ENCODE measurements at places on chromosomes 16 and 17.

GRCh38 chr16:84823484-84823883 is 3.7 kb downstream of the CRISPLD2 start:
- no peak for DNase-seq

- DNase-seq, result no peak
These were observed 83.6 kb downstream of the C17orf58 start for GRCh38 chr17:67912656-67913055.

DNA sequence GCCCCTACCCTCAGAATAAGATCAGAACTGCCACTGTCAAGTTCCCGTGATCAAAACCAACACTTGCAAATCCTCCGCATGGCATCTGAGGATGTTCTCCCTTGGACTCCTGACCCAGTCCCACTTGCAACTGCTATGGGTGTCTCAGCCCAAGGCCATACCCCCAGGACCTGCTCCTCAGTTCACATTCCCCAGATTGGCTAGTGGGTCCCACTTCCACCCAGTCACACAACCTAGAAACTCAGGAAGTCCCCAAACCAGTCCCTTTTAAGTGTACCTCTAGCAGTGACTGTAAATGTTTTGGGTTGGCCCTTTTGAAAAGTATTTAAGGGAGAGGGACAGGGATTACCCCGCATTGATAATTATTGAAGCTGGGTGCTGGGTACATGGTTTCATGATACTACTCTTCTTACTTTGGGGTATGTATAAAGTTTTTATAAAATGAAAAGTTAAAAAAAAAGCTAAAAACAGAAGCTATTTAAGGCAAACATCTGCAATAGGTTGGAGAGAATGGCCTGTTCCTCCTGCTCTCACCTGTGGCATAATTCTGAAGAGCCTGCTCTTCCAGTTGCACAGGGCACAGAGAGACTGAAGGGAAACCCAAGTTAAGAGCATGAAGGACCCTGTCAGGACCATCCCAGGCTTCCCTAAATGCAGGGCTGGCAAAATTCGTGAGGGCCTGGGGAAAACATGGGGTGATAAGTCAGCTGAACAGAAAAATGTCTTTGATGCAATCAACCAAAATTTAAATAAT is 42.5 kb downstream of the ERN1 start:
- DNase-seq, result peak; percentile 44

GRCh38 chr17:44307387-44308186 is 814 bp upstream of the RUNDC3A start:
- DNase-seq, result peak; percentile 75

DNA sequence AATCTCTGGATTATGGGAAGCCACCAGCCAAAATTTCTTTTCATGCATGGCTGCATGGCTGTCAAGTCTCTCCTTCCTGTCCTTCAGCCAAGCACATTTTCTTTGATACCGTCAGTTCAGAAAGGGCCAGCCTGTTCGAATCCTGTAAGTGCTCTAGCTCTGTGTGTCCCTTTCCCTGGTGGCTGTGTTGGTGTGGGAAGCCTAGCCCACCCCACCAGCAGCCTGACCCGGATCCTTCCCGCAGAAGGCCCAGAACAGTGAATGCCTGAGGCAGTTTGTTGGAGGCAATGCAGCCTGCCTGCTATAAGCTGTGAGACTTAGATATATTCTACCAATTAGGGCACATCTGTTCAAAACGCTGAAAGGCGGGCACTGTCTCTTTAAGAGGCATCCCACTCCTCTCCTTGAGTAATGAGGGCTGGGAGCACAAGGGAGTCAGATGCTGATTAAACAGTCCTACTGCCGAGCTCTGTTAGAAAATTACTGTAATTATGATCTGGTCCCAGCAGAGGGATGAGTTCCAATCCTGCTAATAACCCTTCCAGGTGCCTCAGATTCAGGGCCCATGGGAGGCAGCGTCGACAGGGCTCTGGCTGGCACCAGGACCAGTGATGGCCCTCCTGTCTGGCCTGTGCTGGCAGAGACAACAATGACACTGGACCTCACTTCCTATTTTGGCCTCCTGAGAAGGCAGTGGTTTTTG is 18.4 kb downstream of the SNX11 start:
- DNase-seq, result no peak

- DNase-seq, result no peak
These were observed 559 bp downstream of the MVD start for GRCh38 chr16:88662222-88662842.

- DNase-seq, result peak; percentile 45
These were observed 37.4 kb downstream of the ARHGAP23 start for GRCh38 chr17:38465391-38466345.

GRCh38 chr17:53570731-53571130 is 252.0 kb upstream of the KIF2B start:
- no peak for DNase-seq

GRCh38 chr16:50067290-50067853 is 1.6 kb downstream of the HEATR3 start:
- peak; percentile 55 for DNase-seq

- no peak for DNase-seq
These were observed 87.8 kb upstream of the NLRP1 start for GRCh38 chr17:5672141-5672540.

DNA sequence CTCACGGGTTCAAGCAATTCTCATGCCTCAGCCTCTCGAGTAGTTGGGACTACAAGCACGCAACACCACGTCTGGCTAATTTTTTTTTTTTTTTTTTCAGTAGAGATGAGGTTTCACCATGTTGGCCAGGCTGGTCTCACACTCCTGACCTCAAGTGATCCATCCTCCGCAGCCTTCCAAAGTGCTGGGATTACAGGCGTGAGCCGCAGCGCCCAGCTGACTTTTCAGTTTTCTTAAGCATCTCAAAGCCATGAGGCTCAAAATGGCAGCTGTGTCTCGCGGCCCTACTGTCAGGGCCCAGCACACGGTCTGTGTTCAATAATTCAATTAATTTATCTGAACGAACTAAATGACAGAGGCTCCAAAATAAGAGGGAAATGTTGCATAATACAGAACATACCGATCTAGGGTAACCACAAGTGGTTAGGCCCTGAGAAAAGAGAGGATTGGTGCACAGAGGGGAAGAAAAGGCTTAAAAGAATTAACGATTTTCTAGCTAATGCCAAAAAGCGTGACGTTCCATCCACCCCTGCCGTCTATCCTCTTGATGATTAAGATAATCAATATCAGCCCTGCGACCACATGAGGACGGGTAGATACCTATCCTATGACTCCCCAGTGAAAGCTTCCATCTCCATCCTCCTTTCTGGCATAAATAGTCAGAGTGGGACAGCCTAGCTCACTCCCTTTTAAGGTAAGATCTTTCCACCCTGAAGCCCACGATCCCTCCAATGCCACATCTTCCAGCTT is 136.9 kb downstream of the SLC39A11 start:
- DNase-seq, result no peak

GRCh38 chr17:65538675-65539529 is 22.5 kb downstream of the AXIN2 start:
- DNase-seq, result no peak

DNA sequence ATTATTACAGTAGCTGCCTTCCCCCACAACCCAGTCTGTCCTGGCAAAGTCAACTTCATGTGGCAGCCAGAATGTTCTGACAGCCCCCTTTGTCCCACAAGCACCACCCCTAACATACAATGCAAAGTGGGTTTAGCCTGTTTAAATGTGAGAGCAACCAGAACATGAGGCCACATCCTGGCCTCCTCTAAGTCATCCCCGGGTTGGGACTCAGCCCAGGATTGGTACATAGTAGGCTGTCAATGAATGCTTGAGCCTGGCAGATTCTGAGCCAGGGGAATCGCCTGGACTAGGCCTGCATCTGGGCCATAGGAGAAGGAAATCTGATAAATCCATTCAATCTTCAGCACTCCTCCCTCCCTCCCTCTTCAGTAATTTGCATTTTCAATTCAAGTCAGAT is 4.3 kb upstream of the ITGA3 start:
- no peak for DNase-seq

DNA sequence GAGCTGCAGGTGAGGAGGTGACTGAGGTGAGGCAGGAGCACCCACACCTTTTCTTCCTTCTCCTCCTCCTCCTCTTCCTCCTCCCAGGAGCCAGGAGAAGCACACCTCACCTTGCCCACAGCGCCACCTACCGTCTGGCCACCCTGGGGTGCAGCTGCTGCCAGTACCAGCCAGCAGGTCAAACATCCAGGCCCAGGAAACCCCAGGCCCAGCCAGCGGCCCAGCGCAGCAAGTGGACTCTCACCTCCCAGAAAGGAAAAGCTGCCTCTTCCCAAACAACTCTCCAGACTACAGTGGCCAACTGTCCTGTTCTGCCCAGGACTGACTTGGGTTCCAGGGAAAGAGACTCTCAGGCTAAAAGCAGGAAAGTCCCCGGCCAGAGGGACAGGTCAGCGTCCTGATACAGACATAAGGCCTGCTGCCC is 22.7 kb downstream of the PEMT start:
- DNase-seq, result peak; percentile 71

- DNase-seq, result no peak
These were observed 1.1 kb downstream of the CEMP1 start for GRCh38 chr16:2529961-2530628.

DNA sequence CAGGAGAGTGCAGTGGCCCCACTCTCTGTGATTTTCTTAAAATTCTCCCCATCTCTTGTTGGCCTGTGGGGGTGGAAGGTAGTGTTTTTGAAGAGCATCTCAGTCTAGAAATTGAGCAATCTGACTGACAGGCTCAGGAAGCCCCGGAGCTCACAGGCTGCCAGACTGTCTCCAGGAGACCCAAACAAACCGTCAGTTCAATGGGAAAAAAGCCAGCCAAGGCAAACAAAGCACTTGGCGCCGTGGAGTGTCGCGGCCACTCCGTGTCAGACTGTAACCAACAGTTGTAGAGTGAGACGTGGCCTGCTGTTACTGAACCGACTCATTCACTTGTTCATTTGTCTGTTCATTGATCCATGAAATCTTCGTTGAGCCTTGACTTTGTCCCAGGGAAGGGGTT is 33.7 kb downstream of the RGS9 start:
- DNase-seq, result no peak

DNA sequence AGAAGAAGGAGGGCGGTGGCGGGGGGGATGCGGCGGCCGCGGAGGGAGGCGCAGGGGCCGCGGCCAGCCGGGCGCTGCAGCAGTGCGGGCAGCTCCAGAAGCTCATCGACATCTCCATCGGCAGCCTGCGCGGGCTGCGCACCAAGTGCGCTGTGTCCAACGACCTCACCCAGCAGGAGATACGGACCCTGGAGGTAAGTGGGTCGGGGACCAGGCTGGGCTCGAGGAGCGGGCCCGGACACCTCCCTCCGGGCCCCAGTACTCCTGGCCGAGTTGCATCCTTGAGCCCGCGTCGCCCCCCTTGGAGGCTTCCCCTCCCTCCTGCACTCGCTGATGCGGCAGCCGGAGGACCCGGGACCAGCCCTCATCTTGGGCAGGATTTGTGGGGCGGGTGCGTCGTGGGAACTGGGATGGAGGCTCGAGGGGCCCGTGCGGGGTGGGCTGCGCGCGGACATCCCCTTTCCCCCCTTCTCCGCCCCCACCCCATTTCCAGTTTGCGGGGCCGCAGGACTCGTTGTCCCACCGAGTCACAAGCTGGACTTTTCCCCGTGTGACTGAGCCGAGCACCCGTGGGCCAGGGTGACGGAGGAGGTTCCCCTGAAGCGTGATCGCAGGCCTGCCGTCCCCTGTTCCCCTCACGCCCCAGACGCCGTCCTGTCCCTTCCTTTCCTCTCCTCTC is 572 bp downstream of the KSR1 start:
- DNase-seq, result no peak
